ENCODE measurements at places on chromosomes 11 and 22.

DNA sequence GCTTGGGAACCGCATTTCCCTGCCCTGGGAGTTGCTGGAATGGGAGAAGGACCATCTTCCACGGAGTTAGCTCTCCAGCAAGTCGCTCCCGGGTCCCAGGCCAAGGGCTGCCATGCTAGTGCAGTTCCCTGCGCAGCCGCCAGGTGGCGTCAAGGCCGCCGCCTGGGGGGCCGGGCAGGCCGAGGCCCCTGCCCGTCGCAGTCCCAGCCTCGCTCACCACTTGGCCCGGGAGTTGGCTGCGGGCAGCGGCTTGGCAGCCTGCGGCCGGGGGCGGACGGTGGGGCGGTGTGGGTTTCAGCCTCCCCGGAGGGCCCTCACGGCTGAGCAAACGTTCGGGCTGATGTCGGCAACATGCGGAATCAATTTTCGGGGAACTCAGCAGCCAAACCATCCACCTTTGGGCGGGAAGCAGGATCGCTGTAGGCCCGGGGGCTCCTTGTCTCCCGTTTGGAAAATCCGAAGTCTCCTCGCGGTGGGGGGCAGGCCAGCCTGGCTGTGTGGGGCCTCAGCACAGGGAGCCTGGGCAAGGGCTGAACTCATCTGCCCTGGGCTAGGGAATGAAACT, 415.1 kb downstream of the SOX6 start:
- DNase-seq = no peak

GRCh38 chr11:45233121-45233803, 52.9 kb downstream of the SYT13 start:
- peak; percentile 82 for DNase-seq

- no peak for DNase-seq
These were observed 43.9 kb upstream of the ANGPTL5 start for GRCh38 chr11:101960231-101960630.

DNA sequence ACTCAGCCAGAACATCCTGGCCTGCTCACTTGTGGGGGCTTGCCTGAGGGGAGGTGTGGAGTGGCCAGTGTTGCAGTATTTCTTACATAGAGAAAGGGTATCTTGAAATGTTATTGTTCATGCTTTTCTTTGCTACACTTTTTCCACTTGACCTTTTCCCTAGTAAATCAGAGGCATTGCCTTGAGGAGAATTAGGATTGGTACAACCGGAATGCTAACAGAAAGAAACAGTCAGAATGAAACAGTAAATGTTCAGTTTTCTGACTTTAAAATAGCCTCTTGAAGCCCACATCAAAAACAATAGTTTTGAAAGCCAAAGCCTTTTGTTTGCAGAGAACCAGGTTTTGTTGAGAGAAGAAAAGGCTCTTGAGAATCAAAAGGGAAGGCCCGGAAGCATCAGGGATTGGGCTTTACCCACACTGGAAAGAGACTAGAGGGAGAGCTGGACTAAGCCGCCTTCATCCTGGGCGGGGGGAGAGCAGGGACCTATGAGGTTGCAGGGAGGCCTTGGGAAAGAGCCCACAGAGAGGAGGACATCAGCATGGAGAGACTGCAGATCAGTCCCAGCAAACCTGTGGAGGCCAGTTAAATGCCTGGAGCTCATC, 12.4 kb downstream of the ADM start:
- DNase-seq = no peak

DNA sequence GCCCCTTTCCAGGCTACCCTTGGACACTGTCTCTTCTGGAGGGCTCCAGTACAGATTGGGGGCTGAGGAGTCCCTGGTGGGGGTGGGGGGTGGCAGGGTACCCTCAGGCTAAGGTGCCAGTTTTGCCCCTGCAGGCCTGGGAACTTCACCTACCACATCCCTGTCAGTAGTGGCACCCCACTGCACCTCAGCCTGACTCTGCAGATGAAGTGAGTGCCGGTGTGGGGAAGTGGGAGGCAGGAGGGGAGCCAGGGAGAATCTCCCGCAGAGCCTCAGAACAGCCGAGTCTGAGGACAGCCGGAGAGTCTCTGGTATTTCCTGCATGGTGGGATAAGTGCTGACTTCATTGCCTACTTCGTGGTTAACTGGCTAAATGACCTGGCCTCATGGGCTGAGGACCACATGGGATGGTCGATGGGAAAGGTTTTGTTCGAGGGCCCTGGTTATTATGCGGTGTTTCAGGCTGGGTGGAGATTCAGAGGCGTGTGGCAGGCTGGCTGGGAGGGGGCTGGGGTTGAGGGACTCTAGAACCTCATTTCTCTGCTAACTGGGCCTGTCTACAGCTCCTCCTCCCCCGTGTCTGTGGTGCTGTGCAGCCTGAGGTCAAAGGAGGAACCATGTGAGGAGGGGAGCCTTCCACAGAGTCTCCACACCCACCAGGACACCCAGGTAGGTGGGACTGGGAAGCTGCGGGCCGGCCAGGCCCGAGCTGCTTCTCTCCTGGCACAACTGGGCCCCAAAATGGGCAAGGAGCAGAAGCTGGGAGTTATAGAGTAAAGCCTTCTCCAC, 8.5 kb downstream of the TMEM258 start:
- no peak for DNase-seq

DNA sequence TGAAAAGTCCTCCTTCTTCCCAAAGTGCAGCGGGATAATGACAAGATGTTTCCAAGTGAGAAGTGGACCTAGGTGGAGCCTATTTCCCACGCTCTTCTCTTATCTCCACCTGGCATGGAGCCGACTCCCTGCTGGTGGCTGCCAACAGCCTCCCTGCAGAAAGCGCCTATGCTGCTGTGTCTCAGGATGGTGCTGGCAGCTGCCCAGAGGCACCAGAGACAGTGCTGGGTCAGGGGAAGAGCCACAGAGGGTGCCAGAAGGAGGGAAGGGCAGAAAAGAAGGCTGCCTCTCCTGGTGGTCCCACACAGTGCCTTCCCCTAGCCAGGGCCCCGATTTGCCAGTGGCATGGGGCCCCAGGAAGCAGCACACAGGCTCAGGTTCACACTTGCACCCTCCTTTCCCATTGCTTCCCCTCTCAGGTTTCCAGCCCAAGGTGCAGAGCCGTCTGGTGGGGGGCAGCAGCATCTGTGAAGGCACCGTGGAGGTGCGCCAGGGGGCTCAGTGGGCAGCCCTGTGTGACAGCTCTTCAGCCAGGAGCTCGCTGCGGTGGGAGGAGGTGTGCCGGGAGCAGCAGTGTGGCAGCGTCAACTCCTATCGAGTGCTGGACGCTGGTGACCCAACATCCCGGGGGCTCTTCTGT, 19.0 kb downstream of the CD5 start:
- peak; percentile 84 for DNase-seq

- DNase-seq = peak; percentile 80
These were observed 93.5 kb downstream of the CELSR1 start for GRCh38 chr22:46443850-46444389.

- no peak for DNase-seq
These were observed 497.2 kb downstream of the BUD13 start for GRCh38 chr11:116275635-116276034.

DNA sequence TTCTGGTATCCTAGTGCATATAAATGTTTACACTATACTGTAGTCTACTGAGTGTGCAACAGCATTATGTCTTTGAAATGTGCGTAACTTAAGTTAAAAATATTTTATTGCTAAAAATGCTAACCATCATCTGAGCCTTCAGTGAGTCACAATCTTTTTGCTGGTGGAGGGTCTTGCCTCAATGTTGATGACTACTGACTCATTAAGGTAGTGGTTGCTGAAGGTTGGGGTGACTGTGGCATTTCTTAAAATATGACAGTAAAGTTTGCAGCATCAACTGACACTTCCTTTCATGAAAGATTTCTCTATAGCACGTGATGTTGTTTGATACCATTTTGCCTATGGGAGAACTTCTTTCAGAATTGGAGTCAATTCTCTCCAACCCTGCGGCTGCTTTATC, 8.5 kb upstream of the CREBZF start:
- no peak for DNase-seq

- DNase-seq = peak; percentile 72
These were observed 1.6 kb downstream of the NCAM1 start for GRCh38 chr11:112962579-112963367.

GRCh38 chr11:73810637-73811036, 23.0 kb downstream of the MRPL48 start:
- no peak for DNase-seq

DNA sequence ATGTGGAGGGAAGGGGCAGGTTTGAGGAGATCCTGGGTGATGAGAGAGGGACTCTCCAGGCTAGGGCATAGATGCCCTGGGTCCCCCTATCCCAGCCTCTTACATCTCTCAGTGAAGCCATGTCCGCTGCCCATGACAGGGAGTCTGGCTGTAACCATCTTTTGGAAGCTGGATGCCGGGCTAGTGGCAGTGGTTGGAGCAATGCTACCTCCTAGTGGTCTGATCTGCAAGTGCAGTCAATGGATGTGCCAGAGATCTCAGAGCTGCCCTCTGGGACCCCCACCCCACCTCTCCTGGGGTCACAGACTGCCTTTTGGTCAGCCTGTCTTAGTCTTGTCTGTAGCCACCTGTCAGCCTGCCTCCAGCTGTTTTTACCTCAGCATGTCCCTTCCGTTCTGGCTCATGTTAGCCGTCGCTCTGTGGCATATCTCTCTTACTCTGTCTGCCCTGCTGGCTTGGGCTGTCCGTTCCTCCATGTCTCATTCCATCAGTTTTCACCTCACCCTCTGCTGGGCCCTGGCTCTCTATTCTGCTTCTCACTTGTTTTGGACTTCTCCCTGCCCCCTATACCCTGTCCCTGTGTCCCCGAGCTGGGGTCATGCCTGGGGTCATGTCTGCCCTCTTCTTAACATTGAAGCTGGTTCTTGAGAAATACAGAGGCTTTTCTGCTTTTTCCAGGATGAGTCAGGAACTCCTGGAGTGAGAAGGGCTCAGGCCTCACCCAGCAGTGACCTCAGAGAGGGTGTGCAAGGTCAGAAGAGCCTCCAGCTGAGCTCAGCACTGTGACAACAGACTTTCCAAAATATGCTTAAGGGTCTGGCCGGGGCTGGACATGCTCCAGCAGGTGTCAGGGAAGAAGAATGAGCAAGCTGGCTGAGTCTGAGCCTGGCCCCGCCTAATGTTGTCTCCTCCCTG, 52.0 kb upstream of the THY1 start:
- peak; percentile 91 for DNase-seq

DNA sequence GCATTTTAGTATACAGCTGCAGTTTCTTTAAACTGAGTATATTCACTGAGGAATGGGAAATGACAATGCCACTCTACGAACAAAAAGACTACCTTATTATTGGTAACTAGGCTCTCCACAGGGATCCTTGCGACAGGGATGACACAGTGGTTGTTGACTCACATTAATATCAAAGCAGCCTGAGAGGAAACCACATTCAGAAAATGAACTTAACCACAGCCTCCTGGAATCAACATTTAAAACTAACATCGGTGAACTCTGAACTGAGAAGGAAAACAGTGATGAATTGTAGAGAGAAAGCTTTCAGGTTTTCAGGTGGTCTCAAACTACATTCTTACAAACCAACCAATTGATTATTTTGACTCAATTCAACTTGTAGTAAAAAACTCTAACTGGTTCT, 90.3 kb upstream of the MTMR2 start:
- DNase-seq = no peak

DNA sequence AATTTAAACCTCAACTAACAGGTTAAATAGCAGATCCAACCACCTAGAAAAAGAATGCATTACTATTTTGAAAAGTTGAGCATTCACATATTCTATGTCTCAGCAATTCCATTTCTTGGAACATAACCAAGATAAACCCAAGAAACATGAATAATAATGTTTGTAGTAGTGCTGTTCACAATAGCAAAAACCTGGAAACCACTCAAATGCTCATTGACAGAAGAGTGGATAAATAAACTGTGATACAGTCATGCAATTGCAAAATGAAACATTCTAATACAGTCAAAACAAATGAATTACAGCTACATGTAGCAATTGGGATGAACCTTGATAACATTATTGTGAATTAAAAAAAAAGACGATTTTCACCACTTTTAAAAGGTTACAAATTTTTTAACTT, 162.8 kb upstream of the TMEM45B start:
- DNase-seq = no peak

- no peak for DNase-seq
These were observed 75.0 kb downstream of the CACNA1I start for GRCh38 chr22:39645532-39645931.

GRCh38 chr11:65891219-65892136, 1.0 kb downstream of the CCDC85B start:
- peak; percentile 68 for DNase-seq

DNA sequence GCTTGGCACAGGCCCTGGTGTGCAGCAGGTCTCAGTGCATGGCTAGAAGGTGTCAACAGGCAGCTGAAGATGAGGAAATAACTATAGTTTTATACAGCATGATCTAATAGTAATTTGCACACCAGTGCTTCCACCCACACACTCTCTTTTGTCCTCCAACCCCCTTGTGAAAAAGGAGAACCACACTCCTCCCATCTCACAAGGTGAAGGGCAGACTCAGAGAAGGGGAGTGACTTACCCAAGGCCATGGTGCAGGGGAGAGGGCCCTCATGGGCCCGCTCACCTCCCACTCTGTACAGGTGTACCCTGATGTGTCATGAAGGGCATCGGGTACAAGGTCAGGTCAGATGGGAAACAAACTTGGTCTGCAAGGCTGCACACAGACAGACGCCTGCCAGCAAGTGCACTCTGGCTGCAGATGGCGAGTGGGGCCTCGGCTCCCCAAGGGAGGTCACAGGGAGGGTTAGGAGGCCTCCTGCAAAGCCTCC, 53.4 kb downstream of the DGCR2 start:
- DNase-seq = no peak

DNA sequence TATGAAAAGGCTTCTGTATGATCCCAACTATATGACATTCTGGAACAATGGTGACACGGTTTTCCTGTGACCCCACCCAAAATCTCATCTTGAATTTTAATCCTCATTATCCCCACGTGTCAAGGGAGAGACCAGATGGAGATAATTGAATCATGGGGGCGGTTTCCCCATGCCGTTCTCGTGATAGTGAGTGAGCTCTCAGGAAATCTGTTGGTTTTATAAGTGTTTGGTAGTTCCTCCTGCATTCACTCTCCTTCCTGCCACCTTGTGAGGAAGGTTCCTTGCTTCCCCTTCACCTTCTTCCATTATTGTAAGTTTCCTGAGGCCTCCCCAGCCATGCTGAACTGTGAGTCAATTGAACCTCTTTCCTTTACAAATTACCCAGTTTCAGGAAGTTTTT, 53.1 kb upstream of the TSPAN18 start:
- DNase-seq = no peak

GRCh38 chr11:45918331-45918941, 759 bp upstream of the PEX16 start:
- DNase-seq = peak; percentile 87

DNA sequence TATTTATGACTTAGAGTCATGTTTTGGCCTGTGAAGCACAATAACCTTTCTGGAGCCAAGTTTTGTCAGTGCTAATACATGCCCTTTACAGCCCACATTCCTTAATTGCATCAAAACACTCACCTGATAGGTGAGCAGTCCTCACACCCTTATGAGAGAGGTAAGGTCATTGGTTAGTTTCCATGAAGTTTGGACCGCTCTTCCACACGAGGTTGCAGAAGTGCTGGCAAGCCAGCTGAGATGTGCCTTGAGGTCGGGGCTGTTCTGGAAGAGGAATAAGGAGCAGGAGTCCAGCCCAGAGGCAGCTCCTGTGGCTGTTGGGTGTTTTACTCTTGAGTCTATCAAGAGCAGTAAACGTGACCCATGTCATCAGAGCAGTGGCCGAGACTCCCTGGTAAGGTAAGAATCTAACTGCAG, 76.3 kb downstream of the CYB5R2 start:
- peak; percentile 48 for DNase-seq

- no peak for DNase-seq
These were observed 253.1 kb downstream of the TTC28 start for GRCh38 chr22:28426346-28427132.

- no peak for DNase-seq
These were observed 63.5 kb downstream of the APOL1 start for GRCh38 chr22:36316419-36316818.
